ENCODE measurements at places on chromosomes 3 and 15.

DNA sequence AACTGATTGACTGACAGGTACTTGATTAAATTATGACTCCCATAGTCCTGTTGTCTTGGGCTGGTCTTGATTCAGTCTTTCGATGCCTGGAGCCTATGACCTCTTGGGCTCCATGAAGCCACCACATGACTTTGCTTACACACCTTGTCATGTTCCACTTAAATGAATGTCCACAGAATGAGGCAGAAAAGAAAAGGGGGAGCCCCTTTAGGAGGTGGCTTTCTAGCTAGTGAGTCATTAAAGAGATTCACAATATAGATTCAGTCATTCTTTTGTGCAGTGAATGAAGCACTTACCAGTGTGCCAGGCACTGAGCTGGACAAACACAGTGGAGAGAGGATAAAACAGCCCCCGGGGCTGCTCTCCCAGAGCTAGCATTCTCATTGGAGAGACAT is 17.1 kb downstream of the VIPR1 start:
- no peak for DNase-seq

- no peak for DNase-seq
Measured at GRCh38 chr15:64807751-64808222, 17.7 kb downstream of the PIF1 start.

GRCh38 chr15:67680641-67681040 is 138.1 kb downstream of the MAP2K5 start:
- peak; percentile 22 for DNase-seq

GRCh38 chr3:52798376-52798977 is 3.9 kb downstream of the ITIH3 start:
- DNase-seq = no peak

DNA sequence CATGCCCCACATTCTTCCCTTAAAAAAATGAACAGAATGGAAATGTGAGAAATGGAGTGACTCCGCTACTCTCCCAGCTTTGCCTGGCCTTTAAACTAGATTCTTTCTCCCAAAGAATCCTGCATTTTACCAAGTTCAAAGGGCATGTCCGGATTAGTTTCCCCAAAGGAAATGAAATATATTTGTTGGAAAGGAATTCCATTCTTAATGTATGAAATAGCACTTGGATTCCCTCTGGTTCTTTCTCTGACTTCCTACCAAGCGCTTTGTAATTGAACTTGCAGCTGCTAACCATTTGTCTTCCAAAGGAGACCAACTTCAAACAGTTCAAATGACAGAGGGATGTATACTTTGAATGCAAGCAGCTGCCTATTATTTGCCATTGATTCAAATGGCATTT is 18.9 kb downstream of the MAP2K1 start:
- no peak for DNase-seq

DNA sequence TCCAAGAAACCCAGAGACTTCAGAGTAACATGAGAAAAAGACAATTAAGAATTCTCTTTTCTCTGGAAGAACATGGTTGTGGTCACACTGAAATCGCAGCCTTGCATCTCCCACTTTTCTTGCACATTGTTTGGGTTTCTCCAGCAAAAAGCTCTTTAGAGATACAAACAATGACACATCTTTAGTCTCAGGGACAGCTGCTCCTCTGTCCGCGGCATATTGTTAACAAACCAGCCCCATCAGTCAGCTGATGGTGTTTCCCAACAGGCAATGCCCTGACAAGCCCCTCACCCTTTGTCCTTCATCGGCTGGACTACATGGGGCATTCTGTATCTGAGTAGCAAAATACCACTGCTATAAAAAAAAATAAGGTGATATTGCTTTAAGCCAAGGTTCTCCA is 53.4 kb downstream of the UMPS start:
- DNase-seq = no peak

DNA sequence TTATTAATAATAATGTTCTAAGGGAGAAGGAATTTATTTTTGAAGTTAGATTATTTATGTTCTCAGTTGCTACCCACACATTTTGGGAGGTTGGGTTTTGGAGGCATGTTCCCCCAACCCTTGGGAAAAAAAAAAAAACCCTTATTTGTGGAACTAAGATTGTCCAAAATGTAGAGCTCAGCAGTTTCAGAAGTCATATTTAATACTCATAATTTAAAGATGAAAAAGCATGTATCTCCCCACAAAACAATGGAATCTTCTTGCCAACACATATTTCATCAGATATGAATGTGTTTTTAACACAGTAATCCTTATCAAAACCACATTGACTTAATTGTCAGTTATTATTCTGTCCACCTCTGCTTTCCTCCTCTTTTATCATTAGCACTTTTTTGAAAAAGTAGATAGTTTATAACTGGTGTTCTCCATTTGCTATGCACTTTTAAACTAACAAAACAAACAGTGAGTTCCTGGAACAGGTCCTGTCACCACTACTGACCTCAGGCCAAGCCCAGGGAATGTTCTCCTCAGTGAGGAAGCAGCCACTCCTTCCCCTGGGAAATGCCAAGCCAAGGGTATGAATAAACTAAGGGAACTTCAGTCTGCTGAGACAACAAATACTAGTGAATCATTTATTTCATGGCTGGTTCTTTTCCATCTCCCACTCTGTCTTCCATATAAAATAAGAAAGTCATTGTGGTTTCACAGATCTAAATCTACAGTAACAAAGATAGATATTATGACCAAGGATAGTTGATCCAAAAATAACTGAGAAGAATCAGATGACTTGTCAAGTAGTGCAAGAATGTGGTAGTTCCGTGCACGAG is 414.4 kb upstream of the ALCAM start:
- DNase-seq = no peak

DNA sequence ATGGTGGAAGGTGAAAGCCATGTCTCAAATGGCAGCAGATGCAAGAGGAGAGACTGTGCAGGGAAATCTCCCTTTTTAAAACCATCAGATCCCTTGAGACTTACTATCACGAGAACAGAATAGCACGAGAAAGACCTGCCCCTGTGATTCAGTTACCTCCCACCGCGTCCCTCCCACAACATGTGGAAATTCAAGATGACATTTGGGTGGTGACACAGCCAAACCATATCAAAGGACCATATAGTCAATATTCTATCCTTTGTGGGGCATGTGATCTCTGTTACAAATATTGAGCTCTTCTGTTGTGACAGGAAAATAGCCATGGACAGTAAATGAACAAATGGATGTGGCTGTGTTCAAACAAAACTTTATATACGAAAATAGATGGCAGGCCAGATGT is 77.2 kb upstream of the ACKR4 start:
- no peak for DNase-seq

- DNase-seq = no peak
Measured at GRCh38 chr3:188680189-188680588, 491.6 kb upstream of the TPRG1 start.

GRCh38 chr3:98705212-98705611 is 57.9 kb upstream of the ST3GAL6 start:
- no peak for DNase-seq

DNA sequence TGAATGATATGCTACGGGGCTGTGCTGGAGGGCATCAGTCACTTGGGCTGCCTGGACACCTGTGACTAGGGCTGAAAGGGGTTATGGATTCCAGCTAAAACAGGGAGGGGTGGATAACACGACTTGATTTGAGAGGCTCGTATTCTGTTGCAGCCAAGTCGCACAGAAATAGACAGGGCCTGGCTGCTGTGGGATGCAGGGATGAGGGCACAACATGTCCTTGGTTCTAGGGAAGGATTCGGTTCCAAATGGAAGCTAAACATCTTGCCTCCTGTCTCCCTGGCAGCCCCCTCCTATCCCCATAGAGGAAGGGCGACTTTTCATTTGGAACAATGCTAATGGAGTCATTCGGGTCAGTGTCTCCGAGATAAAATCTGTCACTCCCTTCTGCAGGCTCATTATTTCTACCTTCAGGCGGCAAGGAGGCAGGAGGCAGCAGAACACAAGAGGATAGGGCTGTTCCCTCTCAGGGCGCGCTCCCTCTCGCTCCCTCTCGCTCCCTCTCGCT is 433.8 kb upstream of the RBMS3 start:
- peak; percentile 5 for DNase-seq

- no peak for DNase-seq
Measured at GRCh38 chr3:119073258-119074001, 38.8 kb upstream of the IGSF11 start.
